ENCODE measurements at places on chromosomes 11 and 22.

GRCh38 chr11:66912361-66912760 lies 45.8 kb downstream of the PC start:
- no peak for DNase-seq

GRCh38 chr11:6864438-6864837 lies 1.6 kb downstream of the OR10A2 start:
- no peak for DNase-seq

GRCh38 chr11:13944911-13945425 lies 17.6 kb upstream of the SPON1 start:
- no peak for DNase-seq

DNA sequence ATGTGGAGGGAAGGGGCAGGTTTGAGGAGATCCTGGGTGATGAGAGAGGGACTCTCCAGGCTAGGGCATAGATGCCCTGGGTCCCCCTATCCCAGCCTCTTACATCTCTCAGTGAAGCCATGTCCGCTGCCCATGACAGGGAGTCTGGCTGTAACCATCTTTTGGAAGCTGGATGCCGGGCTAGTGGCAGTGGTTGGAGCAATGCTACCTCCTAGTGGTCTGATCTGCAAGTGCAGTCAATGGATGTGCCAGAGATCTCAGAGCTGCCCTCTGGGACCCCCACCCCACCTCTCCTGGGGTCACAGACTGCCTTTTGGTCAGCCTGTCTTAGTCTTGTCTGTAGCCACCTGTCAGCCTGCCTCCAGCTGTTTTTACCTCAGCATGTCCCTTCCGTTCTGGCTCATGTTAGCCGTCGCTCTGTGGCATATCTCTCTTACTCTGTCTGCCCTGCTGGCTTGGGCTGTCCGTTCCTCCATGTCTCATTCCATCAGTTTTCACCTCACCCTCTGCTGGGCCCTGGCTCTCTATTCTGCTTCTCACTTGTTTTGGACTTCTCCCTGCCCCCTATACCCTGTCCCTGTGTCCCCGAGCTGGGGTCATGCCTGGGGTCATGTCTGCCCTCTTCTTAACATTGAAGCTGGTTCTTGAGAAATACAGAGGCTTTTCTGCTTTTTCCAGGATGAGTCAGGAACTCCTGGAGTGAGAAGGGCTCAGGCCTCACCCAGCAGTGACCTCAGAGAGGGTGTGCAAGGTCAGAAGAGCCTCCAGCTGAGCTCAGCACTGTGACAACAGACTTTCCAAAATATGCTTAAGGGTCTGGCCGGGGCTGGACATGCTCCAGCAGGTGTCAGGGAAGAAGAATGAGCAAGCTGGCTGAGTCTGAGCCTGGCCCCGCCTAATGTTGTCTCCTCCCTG lies 52.0 kb upstream of the THY1 start:
- DNase-seq: peak; percentile 64

DNA sequence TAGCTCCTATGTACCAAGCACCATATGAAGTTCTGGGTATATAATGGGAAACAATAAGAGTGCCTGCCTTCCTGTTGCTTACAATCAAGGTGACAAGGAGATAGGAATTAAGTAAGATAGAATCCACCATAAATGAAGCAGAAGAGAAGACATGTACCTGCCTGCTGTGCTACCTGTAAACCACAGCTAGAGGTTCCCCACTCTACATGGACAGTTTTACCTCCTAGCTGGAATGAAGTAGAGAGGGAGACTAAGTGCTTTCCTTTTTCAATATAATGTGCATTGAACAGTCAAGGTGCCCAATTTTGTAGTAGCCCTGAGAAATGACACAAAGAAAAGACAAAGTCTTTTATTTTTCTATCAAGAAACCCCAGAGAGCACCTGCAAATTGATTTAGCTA lies 984.6 kb downstream of the DLG2 start:
- no peak for DNase-seq

- DNase-seq: no peak
Measured at GRCh38 chr22:32859743-32860142, 58.2 kb downstream of the TIMP3 start.

DNA sequence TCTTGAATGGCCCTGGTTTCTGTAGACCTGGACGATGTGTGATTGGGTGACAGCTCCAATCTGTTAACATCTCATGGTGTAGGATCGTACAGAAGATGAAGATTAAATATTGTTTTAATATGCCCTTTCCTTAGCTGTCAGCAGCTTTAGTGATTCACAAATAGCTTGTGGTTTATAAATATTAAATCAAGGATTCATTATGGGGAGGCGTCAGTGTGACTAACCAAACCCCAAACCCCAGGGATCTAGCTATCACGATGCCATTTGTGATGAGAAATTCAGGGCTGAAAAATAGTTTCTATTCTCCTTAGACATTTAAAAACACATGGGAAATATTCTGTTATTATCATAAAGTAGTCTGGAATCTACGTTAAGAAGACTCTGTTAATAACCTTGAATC lies 73.4 kb downstream of the NCAM1 start:
- no peak for DNase-seq

DNA sequence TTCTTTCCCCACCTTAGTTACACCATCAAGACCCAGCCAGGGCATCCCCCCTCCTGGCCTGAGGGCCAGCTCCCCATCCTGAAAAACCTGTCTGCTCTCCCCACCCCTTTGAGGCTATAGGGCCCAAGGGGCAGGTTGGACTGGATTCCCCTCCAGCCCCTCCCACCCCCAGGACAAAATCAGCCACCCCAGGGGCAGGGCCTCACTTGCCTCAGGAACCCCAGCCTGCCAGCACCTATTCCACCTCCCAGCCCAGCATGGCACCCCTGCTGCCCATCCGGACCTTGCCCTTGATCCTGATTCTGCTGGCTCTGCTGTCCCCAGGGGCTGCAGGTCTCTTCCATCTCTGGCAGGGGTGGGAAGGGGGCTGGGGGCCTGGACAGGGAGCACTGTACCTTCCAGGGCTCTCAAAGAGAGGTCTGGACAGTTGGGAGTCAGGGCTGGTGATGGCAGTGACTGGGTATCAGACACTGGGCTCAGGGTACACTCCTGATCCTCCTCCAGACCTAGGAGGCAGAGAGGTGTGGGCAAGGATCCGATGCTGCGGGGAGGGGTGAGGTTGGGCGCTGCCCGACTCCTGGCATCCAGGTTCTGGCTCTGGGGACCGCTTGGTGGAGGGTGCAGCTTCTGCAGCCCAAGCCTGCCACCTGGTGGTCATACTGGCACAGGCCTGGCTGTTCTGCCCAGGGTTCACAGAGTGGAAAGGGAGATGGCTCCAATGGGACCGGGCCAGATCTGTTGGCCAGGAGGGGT lies at the start of gene UPK2:
UPK2 (plus strand) TSS at position 205 of the 753 bp plus-strand sequence; CDS start at position 258, 53 bp downstream.
- peak; percentile 94 for DNase-seq

DNA sequence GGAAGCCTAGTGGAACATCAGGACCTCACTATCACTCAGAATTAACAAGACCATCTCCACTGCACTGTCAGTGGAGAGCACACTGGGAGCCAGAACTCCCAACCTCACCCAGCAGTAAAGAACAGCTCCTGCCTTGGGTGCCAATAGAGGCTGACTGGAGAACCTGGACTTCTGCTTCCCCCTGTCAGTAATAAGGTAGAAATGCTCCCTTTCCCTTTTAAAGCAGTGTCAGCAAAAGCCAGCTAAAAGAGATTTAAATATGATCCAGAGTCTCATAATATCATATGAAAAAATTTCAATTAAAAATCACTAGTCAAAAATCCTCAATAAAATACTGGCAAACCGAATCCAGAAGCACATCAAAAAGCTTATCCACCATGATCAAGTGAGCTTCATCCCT lies 82.8 kb downstream of the SPATA19 start:
- no peak for DNase-seq

GRCh38 chr11:13446444-13446843 lies 16.6 kb downstream of the BTBD10 start:
- no peak for DNase-seq

DNA sequence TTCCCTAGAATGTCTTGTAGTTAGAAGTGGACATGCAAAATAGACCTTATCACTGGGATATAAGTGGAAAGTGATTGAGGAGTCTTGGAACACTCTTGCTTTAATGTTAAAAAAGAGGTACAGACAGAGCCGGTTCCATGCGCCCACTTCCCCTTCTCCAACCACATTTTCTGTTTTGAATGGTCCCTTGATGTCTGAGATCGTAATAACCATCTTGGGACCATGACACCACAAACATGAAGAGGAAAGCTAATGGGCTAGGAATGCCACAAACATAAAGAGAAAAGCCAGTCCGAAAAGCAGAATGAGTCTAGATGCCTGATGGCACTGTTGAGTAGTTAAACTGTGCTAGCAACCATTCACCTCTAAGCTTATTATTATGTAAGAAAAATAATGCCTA lies 54.8 kb upstream of the SPON1 start:
- no peak for DNase-seq

- no peak for DNase-seq
Measured at GRCh38 chr11:88164320-88164719, 10.9 kb downstream of the RAB38 start.

DNA sequence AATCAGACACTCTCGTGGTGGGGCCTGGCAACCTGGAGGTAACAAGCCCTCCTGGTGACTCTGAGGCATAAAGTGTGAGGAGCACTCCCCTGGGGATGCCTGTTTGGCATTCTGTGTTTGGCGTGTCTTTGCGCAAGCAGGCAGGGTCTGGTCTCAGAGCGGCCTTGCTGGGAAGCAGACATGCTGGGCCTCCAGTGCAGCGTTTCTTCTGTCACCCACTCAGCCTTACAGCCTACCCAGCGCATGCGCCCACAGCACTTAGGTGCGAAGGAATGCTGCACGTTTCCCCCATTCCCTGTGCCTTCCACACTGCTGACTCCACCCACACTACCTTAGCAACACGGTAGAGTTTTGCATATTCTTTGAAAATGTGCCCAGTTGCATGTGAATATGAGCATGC lies 7.4 kb upstream of the CXCR5 start:
- DNase-seq: no peak

DNA sequence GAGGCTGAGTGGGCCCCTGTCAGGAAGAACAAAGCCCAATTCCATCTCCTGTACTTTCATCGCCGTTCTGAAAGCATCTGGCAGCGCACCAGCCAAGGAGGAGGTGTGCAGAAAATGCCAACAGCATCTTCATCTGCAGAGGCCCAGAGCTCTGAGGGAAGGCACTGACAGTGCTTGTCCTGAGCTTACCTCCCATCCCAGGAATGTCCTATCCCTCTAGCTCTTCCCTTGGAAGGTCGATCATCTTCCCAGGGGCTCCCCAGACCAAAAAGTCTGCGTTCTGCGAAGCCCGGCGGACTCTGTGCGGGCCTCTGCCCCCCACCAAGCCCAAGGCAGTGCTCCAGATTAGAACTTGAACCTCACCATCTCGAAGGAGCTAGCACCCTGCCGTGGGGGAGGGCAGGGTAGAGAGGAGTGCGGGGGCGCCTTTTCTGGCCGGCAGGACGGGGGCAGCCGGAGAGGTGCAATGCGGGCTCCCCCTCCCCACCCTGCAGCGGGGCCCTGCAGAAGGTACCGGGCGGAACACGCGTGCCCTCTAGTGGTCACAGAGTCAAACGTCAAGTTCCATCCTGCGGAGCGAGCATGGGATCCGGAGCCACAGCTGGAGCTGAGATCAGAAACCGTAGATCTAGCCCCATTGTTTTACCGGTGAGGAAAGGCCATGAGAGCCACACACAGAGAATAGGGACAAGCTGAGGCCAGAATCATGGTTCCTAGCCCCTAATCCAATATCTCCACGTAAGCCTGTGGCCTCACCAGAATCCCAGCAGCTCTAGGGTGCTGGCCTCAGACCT lies 5.0 kb downstream of the SCN2B start:
- peak; percentile 82 for DNase-seq

GRCh38 chr11:112656772-112657428 lies 304.3 kb upstream of the NCAM1 start:
- no peak for DNase-seq

GRCh38 chr11:44457862-44458261 lies 107.6 kb upstream of the CD82 start:
- no peak for DNase-seq

GRCh38 chr11:125376856-125377255 lies 119.2 kb downstream of the FEZ1 start:
- no peak for DNase-seq

- DNase-seq: no peak
Measured at GRCh38 chr22:50189184-50189848, 3.6 kb downstream of the TRABD start.

GRCh38 chr11:121494355-121495099 lies 41.8 kb upstream of the SORL1-AS1 start:
- DNase-seq: peak; percentile 53

GRCh38 chr11:66100272-66101065 lies 30.4 kb downstream of the PACS1 start:
- DNase-seq: peak; percentile 61

GRCh38 chr11:19715373-19715772 lies 2.7 kb downstream of the NAV2 start:
- DNase-seq: no peak

- DNase-seq: no peak
Measured at GRCh38 chr11:94500181-94500580, 6.4 kb downstream of the ANKRD49 start.

GRCh38 chr11:77127920-77128691 lies at the start of gene MYO7A:
Gene MYO7A, plus strand, starts transcription at chr11:77128246. Its CDS starts 2,389 bp downstream, at chr11:77130635.
- DNase-seq: no peak

- DNase-seq: no peak
Measured at GRCh38 chr11:34926831-34927132, 10.4 kb downstream of the PDHX start.

- no peak for DNase-seq
Measured at GRCh38 chr11:122189229-122189628, 73.2 kb upstream of the BLID start.

- peak; percentile 28 for DNase-seq
Measured at GRCh38 chr22:22954656-22955055, 67.0 kb downstream of the IGLL5 start.

DNA sequence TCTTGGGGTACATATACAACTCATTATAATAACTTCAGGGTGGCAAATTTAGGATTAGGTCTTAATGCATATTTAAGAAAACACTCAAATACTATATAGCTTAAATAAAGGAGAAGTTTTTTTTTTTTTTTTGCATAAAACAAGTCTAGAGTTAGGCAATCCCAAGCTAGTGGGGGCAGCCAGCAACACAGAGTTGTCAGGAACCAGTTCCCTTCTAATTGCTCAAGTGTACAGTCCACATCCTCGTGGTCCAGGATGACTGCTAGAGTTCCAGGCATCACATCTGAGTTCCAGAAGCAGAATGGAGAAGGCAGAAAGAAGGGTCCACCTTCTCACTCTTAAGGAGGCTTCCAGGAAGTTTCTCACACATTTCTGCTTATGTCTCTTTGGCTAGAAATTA lies 261.9 kb upstream of the PLET1 start:
- no peak for DNase-seq

GRCh38 chr22:46638601-46639431 lies 18.6 kb downstream of the GRAMD4 start:
- DNase-seq: no peak

- no peak for DNase-seq
Measured at GRCh38 chr11:64516226-64516625, 74.8 kb upstream of the SLC22A12 start.

- DNase-seq: no peak
Measured at GRCh38 chr11:18081551-18081950, 24.3 kb downstream of the SAAL1 start.
